Cortex of kidney (tissue), 1 donor: ENCODE measurements at places on chromosomes 6 and 20.

GRCh38 chr6:111777357-111777756 is 95.9 kb downstream of the FYN start:
- DNase-seq = no peak

DNA sequence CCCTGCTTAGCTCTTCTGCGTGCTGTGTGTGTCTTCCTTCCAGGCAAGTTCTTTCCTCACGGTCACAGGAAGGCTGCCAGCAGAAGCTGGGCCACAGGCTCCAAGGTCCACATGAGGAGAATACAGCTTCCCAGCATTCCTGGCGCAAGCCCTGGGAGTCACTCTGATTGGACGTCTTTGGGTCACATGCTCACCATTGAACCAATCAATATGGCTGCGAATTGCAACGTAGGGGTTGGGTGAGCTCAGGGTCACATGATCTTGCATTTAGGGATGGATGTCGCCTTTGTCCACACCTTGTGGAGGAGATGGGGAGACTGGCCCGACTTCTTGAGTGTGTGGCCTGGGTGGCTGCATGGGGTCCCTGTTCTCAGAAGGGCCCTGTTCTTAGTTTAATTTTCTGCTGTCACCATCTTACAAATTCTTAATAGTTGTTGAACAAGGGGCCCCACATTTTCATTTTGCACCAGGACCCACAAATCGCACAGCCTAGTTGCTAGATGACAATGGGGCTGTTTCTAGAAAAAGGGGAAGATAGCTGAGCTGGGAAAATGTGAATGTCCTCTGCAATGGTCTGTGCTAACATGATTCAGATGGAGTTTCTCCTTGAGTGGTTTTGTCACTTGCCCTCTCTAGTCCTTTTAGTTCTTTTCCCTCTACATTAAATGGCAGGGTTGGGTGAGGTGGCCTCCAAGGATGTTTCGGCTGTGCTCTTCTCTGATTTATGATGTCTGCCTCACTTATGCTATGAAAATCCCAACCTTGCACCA is 149.6 kb downstream of the CDH26 start:
- DNase-seq = no peak

- DNase-seq = no peak
Measured at GRCh38 chr6:34865107-34865506, 22.7 kb downstream of the TAF11 start.

- no peak for DNase-seq
Measured at GRCh38 chr6:151806757-151807512, 547 bp upstream of the ESR1 start.

DNA sequence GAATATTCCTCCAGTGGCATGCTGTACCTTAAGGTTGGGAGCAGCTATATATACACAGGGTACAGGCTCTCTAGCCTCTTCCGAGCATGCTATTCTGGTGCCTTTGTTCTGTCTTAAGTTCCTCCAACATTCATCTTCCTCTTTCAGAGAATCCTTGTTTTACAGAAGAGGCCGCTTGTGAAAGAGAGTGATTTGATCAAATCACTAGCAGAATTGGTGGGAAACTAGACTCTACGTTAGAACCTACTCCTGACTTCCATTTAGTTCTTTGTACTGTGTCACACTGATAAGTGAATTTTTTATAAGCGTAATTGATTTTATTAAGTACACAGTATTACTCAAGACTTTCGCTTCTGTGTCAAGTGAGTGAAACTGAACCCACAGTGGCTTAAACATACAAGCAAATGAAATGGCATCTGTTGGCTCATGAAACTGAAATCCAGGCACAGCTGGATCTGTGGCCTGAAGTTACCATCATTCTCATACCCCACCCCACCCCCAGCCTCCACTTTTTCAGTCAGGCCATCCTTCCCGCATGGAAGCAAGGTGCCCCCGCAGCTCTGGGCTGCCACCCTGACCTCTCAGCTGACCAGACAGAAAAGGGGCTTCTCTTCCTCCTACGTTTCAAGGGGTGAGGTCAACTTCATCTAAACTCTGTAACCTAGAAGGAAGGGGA is 102.3 kb downstream of the RPP40 start:
- no peak for DNase-seq

DNA sequence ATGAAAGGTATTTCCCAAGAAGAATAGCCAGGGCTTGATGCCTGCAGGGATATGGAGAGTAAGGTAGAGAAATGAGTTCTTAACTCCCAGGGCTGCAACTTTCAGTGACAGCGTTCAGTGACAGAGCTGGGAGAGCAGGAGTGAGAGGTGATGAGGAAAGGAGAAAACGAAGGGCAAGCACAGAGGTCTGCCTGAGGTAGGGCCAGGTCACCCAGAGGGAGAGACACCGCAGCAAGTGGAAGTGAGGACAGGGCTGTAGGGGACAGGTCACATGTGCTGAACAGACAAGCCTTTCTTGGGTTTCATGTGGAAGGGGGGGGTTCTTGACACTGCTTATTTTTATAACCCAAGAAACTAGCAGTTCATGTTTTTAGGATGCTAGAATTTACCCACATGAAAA is 72.5 kb downstream of the PREP start:
- no peak for DNase-seq

DNA sequence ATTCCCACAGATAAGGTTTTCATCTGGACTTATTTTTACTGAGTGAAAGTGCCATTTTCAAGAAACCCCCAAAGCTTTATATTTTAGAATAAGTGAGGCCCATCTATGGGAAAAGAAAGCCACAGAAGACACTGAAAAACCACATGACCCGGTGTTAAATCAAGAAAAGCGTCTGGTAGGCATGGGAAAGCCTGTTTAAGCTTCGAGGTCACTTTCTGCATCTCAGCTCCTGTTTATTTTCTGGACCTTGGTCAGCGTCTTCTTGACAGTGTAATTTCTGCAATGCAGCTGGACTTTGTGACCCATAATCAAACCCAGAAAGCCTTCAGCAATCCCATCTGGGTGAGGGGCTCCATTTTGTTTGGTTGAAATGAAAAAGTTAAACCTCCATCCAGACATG is 59.6 kb upstream of the NEDD9 start:
- DNase-seq = no peak

DNA sequence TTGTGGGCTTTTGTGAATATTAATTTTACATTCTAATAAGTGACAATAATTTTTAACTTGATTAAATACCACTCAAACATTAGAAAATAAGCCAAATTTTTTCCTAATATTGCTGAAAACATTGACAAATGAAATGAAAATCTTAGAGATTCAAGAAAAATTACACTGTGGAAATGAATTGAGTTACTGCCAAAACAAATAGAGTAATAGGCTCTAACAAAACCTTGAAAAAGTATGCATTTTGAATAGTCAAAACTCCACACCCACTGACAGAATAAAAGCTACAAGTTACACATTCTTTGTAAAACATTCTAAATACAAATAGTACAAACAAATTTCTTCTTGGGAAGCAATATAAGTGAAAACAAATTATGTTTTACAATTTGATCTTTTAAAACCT is 5.9 kb downstream of the TBX18 start:
- DNase-seq = no peak

DNA sequence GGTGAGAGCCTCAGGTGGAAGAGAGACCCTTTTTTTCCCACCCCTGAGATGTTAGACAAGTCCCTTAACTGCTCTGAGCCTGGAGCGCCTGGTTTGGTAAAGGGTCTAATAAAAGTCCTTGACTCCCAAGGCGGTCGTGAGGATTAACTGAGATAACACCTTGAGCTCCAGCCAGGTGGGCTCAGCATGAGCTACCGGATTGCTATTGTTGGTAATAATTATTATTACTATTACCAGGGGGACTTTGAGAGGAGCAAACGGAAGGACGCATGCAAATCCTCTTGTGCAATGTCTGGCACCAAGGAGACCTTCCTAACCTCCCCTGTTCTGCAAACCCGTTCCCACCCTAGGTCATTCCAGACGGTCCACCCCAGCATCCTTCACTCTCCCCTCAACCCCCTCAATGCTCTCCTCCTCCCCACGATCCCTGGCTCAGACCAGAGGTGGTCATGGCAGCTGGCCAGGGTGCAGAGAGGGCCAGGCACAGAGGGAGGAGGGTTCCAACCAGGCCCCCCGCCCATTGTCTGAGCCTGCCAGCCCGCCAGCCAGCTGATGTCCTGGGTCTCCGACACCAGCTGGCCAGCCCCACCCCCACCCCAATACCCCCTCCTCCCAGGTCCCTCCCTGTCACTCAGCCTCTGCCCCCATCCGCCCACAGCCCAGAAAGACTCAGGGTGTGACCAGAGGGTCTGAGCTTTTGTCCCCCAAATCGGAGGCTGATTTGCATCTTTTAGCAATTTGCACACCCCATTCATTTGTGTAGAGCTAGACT is 14.3 kb upstream of the CBFA2T2 start:
- no peak for DNase-seq

DNA sequence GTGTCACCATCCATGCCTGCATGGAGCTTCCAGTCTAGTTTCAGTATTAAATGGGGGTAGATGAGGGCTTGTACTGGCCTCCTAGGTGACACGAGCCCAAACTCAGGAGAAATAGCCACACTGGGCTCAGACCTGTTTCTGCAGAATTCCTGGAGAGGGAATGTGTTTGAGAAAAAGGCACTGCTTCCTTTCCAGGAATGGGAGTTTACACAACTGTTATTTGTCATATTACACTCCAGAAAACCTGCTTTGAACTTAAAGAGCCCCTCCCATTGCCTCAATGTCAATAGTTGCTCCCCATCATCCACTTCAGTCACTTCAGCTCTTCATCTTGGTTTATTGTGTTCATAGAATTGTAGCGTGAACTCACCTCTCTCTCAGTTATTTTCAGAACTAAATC is 151.5 kb downstream of the CFAP61 start:
- DNase-seq = no peak

- no peak for DNase-seq
Measured at GRCh38 chr20:17796091-17796563, 96.4 kb downstream of the BANF2 start.

GRCh38 chr6:118876814-118877213 is 17.1 kb upstream of the ASF1A start:
- no peak for DNase-seq

GRCh38 chr6:101755931-101756330 is 362.4 kb downstream of the GRIK2 start:
- no peak for DNase-seq

DNA sequence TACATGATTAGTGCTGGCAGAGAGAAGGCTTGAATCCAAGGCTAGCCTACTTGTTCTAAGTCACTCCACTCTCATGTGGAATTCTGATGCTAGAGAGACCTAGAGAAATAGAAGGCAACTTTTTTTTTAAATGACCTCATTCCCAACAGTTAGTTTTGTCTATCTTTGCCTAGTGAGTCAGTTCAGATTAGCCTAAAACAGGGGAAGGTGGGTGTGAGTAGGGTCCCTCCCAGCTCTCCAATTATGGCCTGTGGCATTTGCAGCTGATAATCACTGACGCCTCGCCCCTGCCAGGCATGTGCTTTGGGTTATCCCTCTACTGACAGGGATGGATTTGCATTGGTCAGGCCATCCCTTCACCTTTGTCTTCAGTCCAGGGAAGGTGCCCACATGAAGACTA is 13.6 kb downstream of the TXLNB start:
- no peak for DNase-seq

- no peak for DNase-seq
Measured at GRCh38 chr20:60056407-60057122, 98.3 kb downstream of the CDH26 start.

DNA sequence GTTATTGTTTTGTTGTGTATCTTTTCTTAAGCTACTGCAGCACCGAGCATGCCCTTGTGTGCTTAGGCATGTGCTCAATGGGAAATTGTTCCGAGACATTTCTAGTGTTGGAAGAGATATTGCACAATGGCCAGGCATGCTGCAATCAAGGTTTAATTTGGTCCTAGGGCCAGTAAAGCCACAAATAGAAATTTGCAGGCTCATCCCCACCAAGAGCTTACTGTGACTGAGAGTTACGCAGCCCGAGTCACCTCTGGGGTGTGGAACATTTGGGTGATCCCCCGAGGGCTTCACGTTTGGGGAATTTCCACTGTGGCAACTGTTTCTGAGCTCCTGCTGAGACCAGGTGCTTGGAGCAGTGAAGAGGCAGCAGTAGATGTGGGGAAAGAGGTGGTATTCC is 65.8 kb downstream of the ADTRP start:
- no peak for DNase-seq

DNA sequence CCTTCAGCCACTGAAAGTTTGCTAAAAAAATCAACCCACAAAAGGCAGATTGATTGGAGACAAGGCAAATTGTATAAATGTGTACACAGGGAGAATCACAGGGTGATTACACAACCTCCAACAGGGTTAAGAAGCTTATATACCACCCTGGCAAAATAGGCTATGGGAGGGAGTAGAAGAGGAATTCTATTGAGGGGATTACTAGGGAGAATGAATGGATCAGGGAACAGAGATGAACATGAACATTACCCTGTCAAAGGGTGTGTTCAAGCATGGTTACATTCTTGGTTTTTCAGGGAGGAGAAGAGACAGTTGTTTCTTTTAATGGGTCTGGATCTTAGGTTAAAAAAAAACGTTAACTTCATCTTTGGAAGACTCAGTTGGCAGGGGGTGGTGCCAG is 5.1 kb upstream of the MRS2 start:
- DNase-seq = no peak

DNA sequence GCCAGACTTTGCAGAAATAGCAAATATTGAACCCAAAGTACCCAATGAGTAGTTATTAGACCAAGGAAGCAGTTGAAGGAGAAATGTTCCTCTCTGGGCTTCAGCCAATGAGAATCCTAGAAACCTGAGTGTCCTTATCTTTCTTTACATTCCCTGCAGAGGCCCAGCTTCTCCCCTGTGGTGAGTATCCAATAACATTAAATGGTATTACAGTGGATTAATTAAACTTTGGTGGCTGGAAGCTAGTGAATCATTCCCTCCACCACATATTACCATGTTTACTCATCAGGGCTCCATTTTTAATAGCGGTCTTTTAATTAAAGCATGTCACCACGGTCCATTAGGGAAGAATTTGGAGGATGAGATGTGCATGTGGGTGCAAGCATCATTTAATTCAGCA is 74.0 kb downstream of the UNC5CL start:
- no peak for DNase-seq

GRCh38 chr6:2790588-2791449 is 25.6 kb downstream of the WRNIP1 start:
- no peak for DNase-seq

- DNase-seq = no peak
Measured at GRCh38 chr6:2077826-2078225, 167.6 kb downstream of the GMDS start.

DNA sequence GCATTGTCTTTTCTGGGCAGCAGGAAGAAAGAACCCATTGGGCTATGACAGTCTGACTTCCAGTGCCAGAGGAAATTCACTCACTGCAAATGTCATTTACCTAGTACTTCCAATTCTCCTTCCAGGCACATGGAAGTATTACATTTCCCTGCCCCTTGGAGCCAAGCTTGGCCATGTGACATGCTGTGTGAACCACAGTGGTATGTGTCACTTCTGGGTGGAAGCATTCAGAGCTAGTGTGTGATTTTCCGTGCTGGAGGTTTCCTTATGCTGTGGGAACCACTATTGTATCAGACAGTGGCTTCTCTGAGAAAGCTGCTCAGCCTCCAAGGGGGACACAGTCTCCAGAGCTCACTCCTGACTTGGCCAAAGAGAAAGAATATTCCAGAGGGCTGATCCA is 387.6 kb downstream of the CDC5L start:
- DNase-seq = no peak

DNA sequence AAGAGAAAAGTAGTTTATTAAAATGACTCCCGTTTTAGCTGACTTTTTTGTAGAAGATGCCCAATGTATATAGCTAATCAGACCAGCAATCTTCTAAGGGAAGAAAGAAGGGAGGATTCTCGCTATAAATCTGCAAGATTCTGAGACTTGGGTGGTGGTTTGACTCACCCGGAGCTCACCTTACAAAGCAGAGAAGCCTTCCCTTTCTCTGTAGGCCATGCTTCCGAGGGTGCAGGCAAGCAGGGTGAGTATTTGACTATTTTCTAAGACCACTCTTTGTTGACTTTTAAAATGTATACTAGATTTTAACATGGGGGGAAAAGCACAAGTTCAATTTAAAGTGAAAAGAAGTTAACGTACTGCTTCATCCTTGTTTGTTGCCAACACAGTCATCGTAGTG is 2.7 kb downstream of the OLIG3 start:
- no peak for DNase-seq
